Muscle of arm (tissue), 14 donors: ENCODE measurements at places on chromosomes 13 and 19. TPM values are rescaled to one million over a fixed set of nuclear protein-coding genes. Genes with fewer than 3 reads are reported as not detected.

DNA sequence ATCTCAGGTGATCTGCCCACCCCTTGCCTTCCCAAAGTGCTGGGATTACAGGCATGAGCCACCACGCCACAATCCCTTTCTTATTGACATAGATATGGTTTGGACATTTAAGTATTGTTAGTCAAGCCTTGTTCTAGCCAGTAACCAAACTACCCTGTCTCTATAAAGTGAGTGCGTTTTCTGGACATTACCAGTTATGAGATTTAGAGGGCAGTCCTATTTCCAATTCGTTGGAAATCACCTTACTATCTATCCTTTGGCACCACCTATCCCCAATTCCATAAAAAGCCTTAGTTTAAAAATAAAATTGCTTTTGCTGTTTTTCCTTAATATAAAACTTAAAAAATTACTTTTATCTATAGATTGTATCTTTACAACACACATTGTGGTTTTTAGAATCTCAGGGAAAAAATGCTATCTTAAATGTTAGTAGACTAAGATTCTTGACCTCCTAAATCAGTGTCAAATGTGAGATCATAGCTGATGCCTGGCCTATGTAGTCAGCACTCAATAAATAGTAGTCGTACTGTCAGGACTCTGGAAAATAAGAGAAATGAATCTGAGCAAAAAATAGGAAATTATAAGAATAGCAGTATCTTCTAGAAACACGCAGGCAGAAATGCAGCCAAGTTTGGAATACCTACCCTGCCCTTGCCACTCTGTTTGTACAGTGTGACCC is 57.0 kb downstream of the NUFIP1 start:
- no peak for DNase-seq

- no peak for DNase-seq
Observed at GRCh38 chr19:46124638-46125115, at the start of gene IGFL3. IGFL3 (minus strand) TSS chr19:46124688; CDS start chr19:46124649, 39 bp downstream.

GRCh38 chr13:27933118-27933517 is 13.3 kb downstream of the PDX1 start:
- DNase-seq, result no peak

DNA sequence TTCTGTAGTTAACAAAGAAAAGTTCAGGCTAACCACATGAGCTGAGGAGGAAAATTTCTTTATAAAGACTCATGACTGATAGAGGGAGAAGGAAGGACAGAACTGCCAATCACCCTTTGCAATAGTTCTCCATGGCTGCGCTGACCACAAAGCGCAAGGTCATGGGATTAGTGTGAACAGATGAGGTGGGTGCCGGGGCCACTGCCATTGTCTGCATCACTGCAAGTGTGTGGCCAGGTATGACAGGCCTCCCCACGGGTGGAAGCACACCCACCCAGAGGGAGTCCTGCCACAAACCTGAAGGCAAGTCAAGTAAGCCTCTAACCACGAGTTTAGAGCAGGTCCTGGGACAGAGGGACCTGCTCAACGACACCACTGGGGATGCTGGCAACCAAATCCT is 128.1 kb downstream of the TUBA3C start:
- no peak for DNase-seq

- DNase-seq, result no peak
Observed at GRCh38 chr19:41903193-41903953, 20.4 kb downstream of the ARHGEF1 start.

DNA sequence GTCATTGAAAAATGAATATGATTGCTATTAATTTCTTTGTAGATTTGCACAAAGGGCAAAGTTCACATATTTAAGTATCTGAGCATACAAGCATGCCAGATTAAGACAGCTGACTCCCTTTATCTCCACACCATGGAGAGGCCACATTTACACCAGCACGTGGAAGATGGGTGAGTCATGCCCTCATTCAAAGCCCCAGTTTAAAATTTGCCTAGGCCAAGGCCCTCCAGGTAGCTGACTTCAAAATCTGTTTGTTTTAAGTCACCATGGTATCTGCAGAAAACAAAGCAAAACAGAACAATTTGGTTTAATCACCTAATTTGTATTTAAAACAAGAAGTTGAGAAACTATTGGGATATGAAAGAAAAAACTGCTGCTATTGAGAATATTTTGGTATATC is 109.2 kb downstream of the ESD start:
- no peak for DNase-seq

DNA sequence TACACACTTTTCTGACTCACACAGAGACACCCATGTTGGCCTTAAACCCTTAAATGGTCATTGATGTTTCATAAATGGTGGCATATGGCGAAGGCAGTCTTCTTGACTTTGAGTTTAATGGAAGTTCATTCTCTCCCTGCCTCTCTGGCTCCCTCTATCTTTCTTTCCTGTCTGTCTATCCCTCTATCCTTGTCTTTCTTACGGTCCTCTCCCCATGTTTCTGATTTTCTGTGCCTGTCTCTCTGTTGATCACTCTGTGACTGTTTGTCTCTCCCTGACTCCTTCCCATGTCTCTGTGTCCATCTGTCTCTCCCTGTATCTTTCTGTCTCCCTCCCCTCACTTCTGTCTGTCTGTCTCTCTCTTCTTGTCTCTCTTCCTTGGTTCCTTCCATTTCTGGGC is 43.2 kb upstream of the SHKBP1 start:
- no peak for DNase-seq

- DNase-seq, result no peak
Observed at GRCh38 chr19:13401388-13401787, 104.9 kb downstream of the CACNA1A start.

DNA sequence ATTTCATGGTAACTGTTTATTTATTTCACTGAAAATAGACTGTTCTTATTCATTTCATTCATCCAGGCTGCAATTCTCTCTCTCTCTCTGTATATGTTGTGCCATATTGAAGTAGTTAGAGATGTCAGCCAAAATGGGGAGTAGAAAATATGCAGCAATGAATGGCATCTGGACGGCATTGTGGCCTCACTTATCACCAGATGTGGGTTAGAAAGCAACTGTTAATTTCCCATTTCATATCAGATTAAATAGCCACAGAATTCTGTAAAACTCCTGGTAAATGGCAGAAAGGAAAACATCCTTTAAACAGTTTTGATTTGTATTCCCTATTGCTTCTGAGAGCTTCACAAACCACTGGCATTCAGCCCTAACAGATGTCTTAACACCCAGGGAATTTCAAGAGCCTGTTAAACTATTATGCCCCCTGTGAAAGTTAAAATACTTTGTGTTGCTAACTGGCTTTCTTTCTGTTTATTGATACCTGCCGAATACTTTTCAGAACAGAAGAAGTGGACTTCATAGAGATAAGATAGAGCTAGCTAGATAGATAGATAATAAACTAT is 1763.3 kb upstream of the MIR17HG start:
- peak; percentile 29 for DNase-seq

DNA sequence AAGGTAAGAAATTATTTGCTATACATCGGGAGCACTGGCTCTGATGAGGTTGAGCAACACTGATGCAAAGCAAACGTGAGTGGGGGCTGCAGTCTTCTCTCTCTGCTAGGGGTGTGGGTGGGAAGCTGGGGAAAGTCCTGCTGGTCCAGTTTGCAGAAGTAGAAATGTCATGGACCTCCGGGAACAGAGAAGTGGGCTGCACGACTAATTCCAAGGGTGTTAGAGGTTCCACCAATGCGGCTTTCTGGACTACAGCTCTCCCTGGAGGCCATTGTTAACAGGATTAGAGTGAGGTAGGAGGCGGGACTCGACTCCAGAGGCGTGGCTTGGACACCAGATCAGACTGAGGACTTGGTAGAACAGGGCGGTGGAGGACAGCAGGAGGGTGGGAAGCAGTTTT is 5.7 kb upstream of the FBXO27 start:
- DNase-seq, result no peak

The COMP gene
- 30.9 TPM for polyA plus RNA-seq

The ZNF880 gene
- polyA plus RNA-seq, result 13.2 TPM

The CEACAM3 gene
- polyA plus RNA-seq, result 0.24 TPM

The MBD3L2 gene
- not detected for polyA plus RNA-seq

The ZGLP1 gene
- polyA plus RNA-seq, result 2.4 TPM

The IL27RA gene
- 2.7 TPM for polyA plus RNA-seq
